Astrocyte of the cerebellum (primary cell): ENCODE measurements at places on chromosomes 3 and 15.

DNA sequence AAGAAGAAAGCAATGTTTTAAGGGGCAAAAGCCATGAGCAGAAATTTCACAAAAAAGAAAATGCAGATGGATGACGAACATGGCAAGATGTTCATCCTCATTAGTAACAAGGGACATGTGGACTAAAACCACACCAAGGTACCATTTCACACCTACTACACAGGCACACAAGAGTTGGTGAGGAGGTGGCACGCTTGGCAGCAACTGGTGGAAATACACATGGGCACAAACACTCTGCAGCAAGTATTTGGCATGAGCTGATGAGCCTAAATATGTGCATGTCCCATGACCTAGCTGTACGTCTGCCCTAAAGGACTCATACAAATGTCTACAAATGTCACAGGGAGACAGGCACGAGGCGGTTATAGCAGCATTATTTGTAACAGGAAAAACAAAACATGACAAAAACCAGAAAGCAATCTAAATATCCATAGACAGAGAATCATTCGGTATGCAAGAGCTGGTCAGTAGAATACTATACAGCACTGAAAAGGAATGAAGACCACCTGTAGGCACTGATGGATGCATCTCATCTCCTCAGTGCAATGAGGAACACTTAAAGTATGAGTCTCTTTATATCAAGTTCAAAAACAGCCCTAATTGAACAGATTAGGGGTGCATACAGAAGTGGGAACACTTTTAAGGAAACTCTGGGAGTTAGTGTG, 11.5 kb upstream of the FBLN2 start:
- DNase-seq = no peak

- DNase-seq = peak; percentile 59
These were observed 27.5 kb downstream of the PLSCR5 start for GRCh38 chr3:146577662-146578061.

- DNase-seq = no peak
These were observed 28.9 kb downstream of the PRICKLE2 start for GRCh38 chr3:64196236-64196929.

DNA sequence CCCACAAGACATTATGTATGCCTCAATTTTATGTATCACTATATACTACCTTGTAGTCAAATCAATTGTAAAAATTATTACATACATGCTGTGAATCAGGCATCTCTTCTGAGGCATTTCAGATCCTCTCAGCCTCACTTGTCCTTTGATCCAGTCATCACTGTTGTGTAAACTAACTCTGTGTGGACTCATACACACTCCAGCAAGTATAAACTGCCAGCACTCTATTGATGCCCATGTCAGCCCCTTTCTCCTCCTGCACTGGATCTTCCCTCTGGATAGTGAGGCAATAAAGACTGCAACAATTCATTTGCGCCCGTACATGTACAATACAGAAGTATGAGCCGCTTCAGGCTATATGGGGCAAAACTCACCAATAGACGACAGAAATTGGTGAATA, 364.7 kb upstream of the TGFBR2 start:
- no peak for DNase-seq

DNA sequence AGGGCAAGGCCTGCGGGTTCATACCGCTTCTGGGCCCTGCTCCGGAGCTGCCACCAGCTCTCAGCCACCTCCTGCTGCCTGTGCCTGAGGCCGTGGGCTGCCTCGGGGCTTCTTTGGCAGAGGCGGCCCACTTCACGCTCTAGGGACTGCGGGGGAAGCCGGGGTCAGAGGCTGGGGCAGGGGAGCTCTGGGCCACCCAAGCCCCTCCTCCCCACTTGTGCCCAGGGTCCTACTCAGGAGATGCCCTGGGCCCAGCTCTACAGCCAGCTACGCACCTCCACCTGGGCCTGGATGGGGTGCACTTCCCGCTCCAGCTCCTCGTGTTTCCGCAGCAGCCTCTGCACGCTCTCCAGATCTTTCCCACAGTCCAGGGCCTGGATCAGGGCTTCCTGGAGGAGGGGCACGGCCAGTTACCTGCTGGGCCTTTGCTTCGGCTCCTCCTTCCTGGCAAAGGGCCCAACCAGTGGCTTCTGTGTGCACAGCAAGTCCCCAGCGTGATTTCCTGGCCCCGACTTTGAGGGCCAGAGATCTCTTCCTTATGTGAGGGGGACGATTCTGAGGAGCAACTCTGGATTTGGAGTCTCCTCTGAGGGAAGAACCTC, 24.0 kb downstream of the PLA2G4B start:
- DNase-seq = no peak

- no peak for DNase-seq
These were observed 18.0 kb upstream of the ARNT2 start for GRCh38 chr15:80386151-80386550.

DNA sequence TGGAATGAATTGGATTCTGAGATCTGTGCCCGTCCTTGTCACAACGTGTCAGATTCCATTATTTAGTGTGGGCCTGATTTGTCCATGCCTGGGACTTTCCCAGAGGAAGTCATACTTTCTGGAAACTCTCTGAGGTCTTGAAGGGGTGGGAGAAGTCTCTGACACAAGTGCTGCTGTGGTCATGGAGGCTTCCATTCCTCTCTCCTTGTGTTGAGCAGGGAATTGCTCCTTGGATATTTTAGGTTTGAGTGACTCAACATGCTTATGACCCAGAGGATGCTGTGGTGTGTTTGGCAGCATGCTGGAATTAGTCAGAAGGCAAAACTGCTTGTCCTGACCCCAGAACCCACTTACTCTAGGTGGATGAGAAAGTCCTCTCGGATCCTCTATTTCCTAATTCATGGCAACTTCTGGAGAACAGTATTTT, 132.1 kb downstream of the LPP start:
- peak; percentile 98 for DNase-seq

- no peak for DNase-seq
These were observed 724 bp downstream of the RPSA start for GRCh38 chr3:39407259-39407629.

DNA sequence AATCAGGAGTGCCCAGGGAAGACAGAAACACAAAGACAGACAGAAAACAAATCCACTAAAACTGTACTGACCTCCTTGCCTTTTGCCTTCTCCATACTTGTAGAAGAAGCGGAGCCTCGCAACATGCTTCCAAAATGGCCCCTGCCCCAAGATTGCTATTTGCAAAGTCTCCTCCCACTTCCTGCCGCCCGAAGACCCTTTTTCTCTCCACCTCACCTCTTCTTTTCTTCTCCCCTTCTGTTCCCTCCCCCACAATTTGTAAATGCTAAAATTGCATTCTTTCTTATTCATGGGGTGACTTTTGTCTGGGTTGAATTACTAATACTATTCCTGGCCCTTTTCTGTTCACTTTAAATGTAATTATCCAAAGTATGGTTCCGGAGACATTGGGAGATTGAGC, at the start of gene DPPA4:
TSS of gene DPPA4 (minus strand) at position 154 of the 400 bp plus-strand sequence. CDS start at position 125, 29 bp downstream.
- DNase-seq = no peak

DNA sequence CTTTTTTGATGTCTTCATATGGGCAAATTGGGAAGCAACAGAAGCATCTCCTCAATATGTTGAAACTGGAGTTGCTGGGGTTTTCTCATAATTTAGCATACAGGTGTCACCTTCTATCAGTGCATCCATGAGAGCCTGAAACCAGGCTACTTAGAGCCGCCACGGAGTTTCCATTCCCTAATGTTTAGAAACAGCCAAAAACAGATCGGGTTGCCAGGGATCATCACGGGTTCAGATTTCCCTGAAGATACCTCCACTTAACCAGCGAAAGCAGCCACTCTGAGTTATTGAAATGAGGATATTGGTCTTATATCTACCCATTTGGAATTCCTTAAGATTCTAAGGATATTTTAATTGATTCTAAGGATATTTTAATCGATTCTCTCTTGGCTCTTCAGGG, 14.5 kb downstream of the TERB2 start:
- DNase-seq = no peak

DNA sequence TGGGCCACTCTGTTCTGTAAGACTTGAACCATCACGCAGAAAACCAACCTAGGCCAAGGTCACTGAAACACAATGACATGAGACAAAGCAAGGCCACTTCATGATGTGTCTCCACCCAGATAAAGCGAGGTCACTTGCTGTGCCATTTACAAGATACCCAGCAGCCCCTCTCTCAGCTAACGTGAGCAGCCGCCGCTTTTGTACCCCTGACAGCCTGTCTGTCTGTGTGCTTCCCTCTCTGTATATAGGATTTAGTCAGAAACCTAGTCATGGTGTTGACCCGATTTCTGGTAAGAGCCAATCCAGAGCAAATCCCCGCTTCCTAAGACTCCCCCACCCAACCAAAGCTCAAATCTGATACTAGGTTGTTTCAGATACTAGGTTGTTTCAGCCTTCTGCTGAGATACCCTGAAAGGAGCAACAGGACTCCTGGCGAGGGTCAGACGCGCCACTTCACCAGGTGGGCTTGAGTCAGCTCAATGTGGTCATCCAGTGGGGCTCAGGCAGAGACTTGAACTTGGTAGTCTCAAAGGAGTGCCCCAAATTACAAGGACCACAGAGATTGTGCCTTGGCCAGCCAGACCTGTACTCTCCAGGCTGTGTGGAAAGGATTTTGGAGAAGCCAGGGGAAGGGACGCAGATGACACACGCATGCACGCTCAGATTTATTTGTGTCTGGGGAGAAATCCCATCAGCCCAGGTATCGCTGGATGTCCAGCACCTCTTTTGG, 3.1 kb upstream of the ZXDC start:
- DNase-seq = no peak

DNA sequence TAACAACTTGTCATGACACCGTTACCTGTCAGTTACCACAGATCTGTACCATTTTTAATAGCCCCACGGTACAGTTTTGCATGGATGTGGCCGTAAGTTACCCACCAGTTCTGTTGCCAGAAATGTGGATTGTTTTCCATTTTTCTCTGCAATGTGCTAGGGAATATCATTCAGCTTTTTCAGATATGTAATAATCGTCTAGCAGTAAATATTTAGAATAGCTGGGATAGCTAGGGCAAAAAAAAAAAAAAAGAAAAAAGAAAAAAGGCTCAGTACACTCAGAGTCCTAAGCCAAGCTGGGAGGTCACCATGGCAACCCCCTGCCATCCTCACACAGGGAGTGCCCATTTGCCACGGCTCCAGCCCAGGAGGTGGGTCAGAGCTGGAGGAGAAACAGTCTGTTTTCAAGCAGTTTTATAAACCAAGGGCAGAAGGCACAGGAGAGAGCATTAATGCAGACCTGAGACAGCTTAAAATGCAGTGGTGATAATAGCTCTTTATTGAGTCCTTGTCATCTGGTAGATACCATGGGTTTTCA, 25.2 kb downstream of the PAQR5 start:
- no peak for DNase-seq

DNA sequence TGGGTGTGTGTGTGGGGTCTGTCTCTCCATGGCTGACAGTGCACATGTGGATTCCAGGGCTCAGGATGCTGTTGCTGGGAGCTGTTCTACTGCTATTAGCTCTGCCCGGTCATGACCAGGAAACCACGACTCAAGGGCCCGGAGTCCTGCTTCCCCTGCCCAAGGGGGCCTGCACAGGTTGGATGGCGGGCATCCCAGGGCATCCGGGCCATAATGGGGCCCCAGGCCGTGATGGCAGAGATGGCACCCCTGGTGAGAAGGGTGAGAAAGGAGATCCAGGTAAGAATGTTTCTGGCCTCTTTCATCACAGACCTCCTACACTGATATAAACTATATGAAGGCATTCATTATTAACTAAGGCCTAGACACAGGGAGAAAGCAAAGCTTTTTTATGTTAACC, 10.5 kb downstream of the ADIPOQ start:
- DNase-seq = no peak

GRCh38 chr3:141302364-141303141, 65.8 kb upstream of the ZBTB38 start:
- DNase-seq = peak; percentile 35

- no peak for DNase-seq
These were observed 151.6 kb downstream of the CDIN1 start for GRCh38 chr15:36731025-36731424.

- no peak for DNase-seq
These were observed 28.7 kb downstream of the CMTM7 start for GRCh38 chr3:32420126-32421038.

DNA sequence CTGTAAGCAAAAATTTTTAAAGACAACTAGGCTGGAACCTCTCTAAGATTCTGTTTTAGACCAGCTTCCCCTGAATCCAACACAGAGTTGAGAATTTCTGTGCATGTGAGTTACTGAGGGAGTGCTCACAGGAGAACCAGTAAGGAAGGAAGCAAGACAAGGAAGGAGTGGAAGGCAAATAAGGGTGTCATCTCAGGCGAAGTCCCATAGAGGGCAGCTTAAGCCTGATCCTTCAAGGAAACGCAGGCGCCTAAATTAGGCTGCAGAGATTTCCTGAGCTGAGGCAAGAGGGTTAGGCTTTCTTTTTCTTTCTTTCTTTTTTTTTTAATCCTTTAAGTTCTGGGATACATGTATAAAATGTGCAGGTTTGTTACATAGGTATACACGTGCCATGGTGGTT, 36.2 kb upstream of the COL6A6 start:
- peak; percentile 55 for DNase-seq

DNA sequence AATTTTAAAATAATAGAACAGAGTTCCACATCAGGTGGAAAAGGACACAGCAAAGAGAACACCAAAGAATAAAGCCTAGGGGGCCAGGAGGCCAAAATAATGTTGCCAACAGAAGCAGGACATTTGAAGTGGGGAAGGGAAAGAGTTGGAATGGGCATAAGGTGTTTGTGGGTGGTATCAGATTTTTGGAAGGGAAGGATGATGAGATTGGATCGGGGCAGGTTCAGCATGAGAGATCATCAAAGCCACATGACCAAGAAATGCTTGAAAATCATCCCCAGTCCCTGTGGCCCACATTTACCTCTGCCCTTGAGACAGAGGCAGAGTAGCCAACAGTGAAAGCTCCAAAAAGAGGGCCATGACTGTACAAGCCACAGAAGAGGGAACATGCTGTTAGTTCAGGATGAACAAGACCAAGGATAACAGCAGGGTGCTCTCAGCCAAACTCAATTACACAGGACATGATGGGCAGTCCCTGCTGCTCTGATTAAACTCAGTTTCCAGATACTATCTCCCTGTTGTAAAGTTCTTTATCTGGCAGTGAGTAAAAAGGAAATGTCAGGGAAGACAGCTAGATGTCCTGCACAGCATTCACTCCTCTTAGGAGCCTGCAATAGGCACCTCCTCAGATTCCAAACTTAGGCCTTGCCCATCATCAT, 32.5 kb downstream of the RAB27A start:
- DNase-seq = no peak

- DNase-seq = no peak
These were observed 54.0 kb downstream of the ARMC8 start for GRCh38 chr3:138241061-138241460.

- DNase-seq = peak; percentile 55
These were observed 42.0 kb downstream of the IFT57 start for GRCh38 chr3:108180194-108180593.
